Fibroblast of pulmonary artery (primary cell): ENCODE measurements at places on chromosomes 4 and X.

DNA sequence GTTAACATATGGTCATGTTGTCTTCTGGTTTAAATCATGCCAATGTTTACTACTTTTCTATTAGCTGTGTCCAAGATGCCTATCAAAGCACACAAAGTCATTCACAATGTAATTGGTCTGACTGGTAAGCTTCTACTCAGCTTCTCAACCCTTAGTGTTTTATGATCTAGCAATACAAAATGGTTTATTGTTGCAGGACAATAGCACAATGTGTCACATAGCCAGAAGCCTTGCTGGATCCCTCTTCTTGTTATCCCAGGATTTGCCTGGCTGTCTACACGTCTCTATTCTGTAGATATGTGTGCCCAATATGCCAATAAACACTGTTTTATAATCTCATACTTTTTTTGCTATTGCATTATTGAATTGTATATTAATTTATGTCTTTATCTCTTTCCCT is 1111.0 kb upstream of the AGA start:
- no peak for DNase-seq

- no peak for DNase-seq
Measured at GRCh38 chrX:44234541-44234940, 108.9 kb downstream of the EFHC2 start.

- DNase-seq: no peak
Measured at GRCh38 chr4:104971462-104971861, 175.2 kb upstream of the TET2 start.

DNA sequence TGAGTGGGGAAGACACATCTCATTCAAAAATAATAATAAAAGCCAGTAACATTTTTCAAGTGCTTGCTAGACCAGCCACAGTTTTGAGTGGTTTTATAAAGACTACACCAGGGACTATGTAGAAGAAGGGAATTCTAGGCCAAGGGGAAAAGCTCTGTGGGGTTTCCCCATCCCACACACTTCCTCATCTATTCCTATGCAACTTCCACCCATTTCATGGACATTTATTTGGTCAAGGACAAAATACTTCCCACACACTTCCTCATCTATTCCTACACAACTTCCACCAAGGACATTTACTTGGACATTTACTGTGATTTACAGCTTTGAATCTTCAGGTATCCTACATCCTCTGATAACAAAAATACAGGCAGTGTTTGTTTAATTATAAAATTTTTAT is 86.5 kb upstream of the KLF3 start:
- no peak for DNase-seq

GRCh38 chr4:5032813-5033212 is 13.6 kb upstream of the CYTL1 start:
- no peak for DNase-seq
